ENCODE measurements at places on chromosomes 2 and 18.

DNA sequence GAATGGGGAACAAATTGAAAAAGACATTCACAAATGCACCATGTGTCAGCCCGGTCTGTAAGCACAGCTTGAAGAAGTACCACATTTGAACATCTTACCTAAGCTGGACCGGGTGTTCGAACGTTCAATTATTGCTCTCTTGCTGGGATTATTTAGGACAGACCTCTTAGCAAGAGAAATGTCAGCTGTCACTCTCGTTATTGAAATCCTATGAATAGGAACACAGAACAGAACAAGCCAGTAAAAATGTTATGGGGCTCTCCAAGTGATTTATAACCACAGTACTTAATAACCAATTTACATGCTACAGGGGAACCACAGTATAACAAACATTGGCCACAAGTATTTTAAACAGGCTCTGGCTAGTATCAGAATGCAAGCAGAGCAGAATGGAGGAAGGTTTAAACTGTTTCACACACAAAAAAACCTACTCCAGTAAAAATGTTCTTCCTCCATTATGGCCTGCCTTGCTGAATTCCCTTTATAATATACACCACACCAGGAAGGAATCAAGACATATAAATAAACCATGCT is 32.5 kb upstream of the ARL5A start:
- no peak for DNase-seq

GRCh38 chr2:46337208-46337994 is 40.2 kb downstream of the EPAS1 start:
- no peak for DNase-seq

DNA sequence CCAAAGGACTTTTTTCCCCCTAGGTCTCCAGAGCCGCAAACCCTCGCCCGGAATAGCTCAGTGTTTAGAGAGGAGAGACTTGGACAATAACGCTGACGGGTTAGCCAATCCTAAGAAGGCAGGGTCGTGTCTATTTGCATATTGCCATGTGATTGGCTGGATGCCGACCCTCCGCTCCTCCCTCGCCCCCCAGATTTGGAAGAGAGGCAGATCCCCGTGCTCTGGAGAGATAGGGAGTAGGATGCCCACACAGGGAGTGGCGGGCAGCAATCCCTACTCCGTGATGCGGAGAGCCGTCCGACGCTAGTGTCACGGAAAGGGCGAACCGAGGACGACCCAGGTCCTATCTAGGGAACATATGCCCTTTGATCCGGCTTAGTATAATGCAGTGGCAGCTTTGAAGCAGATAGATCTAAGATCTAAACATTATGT is 1.4 kb downstream of the WNT6 start:
- DNase-seq: no peak

GRCh38 chr2:80323610-80324009 is 19.1 kb upstream of the LRRTM1 start:
- DNase-seq: no peak

- DNase-seq: no peak
Measured at GRCh38 chr2:216445501-216445900, 33.2 kb downstream of the SMARCAL1 start.
